ENCODE measurements at places on chromosomes 7 and 10.

DNA sequence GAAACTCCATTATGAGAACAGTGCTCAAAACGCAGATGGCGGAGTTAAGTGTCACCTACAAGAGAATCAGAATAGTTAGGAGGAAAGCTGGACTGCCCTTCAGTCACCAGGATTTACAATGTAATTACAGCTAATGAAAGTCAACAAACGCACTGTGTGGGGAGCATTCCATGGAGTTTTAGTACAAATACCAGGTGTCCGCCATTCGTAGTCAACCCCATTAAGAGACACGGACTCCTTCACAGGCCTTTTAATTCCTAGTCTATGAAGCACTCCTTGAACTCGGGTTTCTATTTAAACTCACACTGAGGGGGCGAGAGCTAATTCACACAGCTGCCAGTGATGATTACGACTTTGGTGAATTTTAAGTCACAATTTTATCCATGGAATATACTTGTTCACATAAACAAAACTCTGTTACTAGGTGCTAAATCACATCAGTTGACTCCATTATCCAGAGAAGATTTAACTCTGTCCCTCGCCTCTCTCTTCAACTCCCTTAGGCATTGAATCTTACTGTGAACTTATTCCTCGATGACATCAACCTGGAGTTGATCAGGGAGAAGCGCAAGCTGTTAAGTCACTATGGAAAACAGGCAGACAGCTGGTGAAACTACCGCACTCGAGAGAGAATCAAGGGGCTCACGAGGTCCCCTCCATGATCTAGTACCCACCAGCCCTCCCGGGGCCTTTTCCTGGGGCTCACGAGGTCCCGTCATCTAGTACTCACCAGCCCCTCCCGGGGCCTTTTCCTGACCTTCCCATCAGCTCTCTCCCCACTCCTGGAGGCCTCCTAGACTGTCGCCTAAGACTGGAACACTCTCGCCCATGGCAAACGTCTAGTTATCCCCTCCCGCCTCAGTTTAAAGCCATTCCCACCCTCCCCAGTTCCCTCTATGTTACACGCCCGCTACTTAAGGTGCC lies 1.5 kb downstream of the ZFAND2A start:
- no peak for DNase-seq

DNA sequence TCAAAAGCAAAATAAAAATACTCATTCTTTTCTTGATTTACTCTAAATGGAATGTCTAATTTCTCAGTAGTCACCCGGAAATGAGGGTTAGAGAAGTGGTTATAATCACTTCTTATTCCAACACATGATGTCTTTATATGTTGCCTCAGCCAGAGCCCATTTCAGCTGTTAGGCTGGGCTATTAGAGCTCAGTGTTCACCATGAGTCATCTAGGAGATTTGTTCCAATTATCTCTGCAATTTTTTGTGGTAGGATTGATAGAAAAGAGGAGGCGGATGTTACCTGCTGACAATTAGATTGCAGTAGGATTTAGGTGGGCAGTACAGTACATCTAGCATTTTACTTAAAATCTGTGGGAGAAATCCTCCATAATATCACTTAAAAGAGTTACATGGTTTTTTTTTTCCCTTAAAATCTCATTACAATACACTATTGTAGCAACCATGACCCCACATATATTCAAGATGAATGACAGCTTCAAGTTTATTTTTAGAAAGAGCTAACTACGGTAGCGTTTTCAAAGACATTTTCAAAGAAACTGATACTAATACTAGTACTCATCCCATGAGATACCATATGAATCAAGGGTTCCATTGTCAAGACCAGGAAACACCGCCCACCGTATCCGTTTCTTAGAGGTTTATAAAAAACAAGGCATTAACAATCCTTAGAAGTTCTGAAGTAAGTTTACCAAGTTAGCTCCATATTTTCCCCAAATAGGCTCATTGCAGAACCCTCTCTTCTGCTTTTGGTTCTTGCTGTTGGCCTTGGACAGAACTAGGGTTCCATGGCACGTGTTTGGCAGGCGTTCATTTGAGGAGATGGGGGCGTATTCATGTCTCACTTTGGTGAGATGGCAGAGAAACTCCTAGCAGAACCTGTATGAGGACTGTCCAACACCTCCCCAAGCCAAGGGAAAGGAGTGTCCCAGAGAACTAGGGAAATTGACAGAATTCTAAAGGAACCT lies 10.4 kb downstream of the CPA2 start:
- DNase-seq, result no peak

DNA sequence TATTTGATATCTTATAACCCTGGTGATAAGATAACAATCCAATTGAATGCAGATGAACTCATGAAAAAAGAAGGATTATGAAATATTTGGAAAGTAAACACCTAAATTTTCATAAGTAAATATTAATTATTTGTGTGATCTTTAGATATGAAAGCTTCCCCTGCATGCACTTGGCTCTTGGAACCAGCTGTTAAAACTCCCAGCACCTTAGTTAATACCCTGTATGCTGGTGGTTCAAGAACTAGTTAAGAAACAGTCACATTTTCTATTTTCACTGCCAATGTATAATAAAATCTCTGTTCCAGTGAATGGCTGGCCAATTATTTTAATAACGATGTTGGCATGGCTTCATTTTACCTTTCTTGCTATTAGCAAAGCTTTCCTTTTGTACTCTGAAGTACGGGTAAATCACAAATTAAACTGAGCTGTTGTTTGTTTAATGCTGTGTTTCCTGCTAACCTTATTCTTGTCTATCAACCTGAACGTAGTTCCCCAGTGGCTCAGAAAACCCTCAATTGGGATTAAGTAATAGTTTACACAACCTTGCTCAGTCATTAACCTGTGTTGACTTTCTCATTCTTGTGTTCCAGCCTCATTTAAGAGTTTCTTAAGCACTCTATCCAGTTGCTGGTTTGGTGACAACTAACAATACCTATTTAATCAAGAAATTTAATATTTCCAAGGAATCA lies 38.9 kb downstream of the MET start:
- DNase-seq, result no peak

DNA sequence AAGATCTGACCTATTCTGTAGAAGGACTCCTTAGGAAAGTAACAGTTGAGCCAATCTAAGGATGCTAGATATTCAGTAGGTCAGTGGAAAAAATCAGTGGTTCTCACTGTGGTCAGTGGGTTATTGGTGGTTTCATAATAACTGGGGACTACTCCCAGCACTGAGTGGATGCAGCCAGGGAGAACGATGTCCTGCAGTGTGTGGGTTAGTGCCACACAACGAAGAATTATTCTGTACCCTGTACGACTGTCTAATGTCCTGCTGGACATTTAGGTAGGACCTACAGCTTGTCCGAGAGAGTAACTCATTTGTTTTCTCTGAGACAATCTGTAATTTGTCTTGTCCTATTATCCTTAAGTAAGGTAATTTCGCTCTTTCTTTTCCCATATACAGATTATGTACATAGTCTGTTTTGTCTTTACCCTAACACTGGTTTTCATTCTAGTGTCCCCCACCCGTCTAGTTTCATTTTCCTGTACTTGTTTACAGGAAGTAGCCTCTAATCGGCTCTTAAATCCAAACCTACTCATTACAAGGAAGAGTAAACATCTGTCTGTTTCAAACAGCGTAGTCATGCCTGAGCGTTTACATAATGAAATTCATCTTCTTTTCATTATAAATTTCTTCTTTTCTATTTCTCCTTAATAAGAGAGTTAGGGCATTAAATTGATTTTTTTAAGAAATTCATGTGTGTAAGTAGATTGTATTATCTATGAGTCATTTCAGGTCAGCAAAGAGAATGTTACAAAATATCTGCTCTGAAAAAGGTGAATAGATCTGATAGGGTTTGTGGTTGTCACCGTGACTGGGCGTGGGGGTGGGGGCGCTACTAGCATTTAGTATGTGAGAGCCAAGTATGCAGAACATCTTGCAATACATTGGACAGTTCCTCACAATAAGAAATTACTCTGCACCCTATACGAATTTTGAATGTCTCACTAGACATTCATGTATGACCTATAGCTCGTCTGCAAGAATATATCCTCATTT lies 8.3 kb upstream of the ZC3HAV1L start:
- DNase-seq, result peak; percentile 59

GRCh38 chr7:27140126-27140857 lies 3.2 kb downstream of the HOXA5 start:
- DNase-seq, result no peak

DNA sequence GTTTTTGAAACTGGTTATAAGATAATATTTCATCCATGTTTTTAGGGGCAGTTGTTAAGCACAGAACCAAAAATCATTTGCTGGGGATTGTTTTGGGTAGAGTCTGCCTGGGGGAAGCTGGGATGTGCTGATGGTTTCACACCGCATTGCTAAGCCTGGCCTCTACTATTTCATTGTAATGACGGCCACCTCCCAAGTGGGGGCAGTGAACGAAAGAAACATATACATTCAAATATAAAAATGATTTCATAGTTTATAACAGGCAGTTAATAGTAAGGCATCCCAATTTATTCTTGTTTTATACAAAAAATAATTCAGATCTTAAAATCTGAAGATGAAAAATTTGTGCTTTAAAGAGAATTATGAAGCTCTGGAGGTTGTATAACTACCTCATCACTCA lies 750.8 kb downstream of the REEP3 start:
- no peak for DNase-seq

DNA sequence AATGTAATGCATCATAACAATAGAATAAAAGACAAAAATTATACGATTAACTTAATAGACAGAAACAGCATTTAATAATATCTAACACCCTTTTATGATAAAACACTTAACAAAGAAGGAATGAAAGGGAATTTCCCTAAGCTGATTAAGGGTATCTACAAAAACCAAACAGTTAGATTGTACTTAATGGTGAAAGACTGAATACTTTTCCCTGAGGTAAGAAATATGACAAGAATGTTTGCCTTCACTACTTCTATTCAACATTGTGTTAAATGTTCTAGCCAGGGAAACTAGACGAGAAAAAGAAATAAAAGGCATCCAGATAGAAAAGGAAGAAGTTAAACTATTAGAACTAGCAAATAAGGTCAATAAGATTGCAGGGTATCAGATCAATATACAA lies 276.9 kb downstream of the BAMBI start:
- no peak for DNase-seq

DNA sequence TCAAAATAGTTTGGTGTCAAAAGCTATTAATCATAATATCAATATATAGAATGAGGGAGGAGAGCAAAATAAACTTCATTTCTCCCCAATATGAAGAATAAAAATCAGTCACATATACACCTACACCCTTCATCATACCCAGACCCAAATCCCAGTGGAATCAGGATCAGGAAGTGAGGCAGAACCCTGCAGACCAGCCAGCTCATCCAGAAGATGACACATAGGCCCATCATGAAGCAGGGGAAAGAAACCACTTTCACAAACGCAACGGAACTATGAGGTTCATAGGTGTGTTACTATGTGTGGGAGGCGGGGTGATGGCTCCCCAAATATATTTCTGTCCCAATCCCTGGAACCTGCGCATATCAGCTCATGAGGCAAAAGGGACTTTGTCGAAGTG lies 89.0 kb downstream of the RSU1 start:
- DNase-seq, result no peak

GRCh38 chr7:87146740-87147386 lies 5.4 kb upstream of the DMTF1 start:
- DNase-seq, result no peak

GRCh38 chr10:80588546-80588945 lies 50.8 kb downstream of the SH2D4B start:
- DNase-seq, result no peak

DNA sequence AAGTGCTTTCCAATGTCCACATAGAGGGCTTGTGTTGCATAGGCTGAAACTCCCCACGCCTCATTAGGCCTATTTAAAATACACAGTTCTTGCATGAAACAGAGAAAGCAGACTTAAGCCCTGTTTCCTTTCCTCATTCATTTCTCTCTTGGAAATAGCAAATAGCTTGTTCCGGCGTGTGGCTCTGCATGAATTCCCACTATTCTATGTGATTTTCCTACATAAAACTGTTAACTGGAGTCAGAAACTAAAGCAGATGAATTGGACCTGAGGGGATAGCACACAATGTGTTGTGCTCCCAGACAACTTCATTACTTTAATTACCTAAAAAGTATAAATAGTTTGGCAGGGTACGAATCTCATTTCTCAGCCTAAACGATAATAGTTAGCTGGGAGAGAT lies 981.5 kb downstream of the SORCS1 start:
- DNase-seq, result no peak

GRCh38 chr10:54372179-54372578 lies 428.9 kb downstream of the PCDH15 start:
- no peak for DNase-seq

DNA sequence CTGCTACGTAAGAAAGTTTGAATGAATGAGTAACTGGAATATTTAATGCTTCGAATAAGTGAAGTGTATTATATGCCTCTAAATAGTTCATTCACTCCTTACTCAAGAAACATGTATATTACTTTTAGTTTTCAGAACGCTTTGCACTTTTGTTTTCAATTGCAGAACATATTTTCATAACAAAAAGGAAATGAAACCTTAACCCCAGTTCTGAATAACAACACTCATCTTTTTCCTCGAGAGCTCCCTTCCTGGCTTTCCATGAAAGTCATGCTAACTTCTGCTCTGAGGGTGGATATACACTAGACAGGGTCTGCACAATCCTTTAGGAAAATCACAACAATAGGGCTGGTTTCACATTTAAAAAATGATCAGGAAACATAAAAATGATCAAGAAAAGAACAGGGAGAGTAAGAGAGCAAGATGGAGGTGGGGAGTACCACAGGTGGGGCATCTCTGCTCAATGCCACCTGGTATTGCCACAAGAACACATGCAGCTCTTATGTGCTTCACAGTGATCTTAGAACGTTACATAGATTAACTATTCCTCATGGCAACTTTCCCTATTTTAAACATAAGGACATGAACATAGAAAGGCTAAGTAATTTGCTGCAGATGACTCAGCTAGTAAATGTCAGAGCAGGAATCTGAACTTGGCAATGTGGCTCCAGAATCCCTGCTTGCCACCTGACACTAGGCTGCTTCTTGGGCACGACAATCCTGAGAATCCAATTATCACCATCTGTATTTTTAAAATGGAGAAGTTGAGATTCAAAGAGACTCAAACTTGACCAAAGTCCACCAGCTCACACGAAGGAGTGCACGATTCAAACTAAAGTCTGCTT lies 219.5 kb upstream of the AOAH start:
- DNase-seq, result no peak

DNA sequence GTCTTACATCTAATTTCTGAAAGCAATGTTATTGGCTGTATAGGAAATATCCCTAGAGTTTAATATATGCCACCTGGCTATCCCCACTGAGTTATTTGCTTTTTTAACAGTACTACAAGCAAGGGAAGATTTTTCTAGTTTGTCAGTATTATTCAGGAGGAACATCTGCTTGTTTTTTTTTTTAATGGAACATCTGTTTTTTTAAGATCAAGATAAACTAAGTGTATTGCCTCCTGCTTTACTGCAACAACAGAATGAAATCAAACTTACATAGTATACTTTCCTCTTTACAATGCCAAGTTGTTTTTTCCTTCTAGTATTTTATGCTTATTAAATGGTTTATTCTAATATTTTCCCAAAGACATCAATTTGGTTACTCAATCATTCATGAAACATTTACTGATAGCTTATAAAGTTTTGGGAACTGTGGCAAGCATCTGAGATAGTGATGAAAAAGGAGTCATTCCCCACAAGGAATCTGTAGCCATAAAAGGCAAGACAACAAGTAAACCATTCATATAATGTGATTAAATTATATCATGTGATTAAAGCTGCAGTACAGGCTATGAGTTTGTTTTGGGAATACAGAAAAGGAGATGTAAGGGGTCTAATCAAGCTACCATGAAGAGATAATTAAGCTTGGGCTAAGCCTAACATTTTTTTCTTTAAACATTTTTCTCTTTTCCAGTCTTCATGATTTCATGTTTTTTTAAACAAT lies 17.4 kb downstream of the MTPN start:
- no peak for DNase-seq

All from stimulated activated CD8-positive, alpha-beta memory T cell treated with anti-CD3 and anti-CD28 coated beads, Interleukin-2, amount 100 ng/mL, for 1 hour (primary cell).